Activated CD8-positive, alpha-beta T cell treated with anti-CD3 and anti-CD28 coated beads for 36 hours (primary cell): ENCODE measurements at places on chromosomes 6 and 20. TPM values are rescaled to one million over a fixed set of nuclear protein-coding genes. Genes with fewer than 3 reads are reported as not detected.

Gene NT5E
- total RNA-seq = 6.7 TPM

Gene ISM1
- 1.4 TPM for total RNA-seq

Gene SCRT2
- not detected for total RNA-seq

Gene STMND1
- total RNA-seq = not detected

Gene SYNDIG1
- not detected for total RNA-seq

Gene SIM1
- not detected for total RNA-seq

Gene MARCKS
- total RNA-seq = 0.47 TPM

Gene CCDC170
- total RNA-seq = not detected

Gene TRIM40
- not detected for total RNA-seq

Gene WFDC12
- not detected for total RNA-seq

Gene OVOL2
- total RNA-seq = not detected

Gene IPCEF1
- total RNA-seq = 23.6 TPM

DNA sequence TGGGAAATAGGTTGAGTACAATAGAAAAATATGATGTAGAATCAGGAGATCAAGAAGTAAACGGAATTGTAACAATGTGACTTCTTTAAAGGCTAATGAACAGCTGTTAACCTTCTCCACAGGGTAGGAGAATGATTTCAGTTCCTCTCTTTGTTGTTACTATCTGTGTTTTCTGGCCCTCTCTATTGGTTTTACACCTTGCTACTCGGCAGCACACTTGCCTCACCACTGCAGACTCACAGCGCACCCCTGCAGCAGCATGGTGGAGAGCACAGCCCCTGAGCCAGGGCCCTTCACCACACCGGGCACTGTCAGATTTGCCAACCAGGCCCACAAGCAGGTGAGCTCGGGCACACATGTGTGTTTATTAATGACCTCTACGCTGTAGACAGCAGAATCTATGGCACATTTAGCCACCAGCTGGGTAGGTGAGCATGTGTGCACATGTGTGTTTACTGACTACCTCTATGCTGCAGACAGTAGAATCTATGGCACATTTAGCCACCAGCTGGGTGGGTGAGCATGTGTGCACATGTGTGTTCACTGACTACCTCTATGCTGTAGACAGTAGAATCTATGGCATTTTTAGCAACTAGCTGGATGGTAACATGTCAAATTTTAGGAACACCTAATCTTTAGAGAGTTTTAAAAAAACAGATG lies 16.8 kb downstream of the SFT2D1 start:
- H3K4me1 ChIP-seq = peaks cover under 1% of the 10 kb centered on the region
- H3K36me3 ChIP-seq = peaks cover 19% of the 10 kb centered on the region
- no peak overlapping the region for H3K27ac ChIP-seq
- no peaks in the 10 kb centered on the region for H3K27me3 ChIP-seq
- no peak for DNase-seq
- no peak overlapping the region for H3K4me3 ChIP-seq

- no peak for DNase-seq
- H3K4me1 ChIP-seq = no peaks in the 10 kb centered on the region
- no peak overlapping the region for H3K27ac ChIP-seq
- no peaks in the 10 kb centered on the region for H3K27me3 ChIP-seq
- no peak overlapping the region for H3K4me3 ChIP-seq
Observed at GRCh38 chr6:117079951-117080350, 185.4 kb upstream of the VGLL2 start.

DNA sequence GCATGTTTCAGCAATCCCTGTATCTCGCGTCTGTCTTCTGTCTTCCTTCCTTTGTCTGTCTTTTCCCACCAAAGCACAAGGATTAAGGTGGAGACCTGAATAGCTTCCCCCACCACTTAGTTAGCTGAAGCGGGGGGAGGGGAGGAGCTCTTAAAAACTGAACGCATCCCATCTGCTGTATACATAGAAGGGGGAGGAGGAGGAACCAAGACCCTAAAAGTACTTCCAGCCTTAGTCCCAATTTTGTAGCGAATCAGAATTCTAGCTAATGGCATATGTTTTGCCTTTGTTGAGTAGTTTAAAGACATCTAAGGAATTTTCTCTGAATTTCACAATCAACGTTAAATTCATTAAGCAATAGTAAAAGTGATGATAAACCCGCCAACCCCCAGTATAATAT lies 47.9 kb downstream of the GNAS start:
- H3K27ac ChIP-seq = peak overlapping the region; percentile 18
- H3K36me3 ChIP-seq = peaks cover 73% of the 10 kb centered on the region
- H3K4me3 ChIP-seq = no peak overlapping the region
- H3K4me1 ChIP-seq = peaks cover 69% of the 10 kb centered on the region
- no peak for DNase-seq

DNA sequence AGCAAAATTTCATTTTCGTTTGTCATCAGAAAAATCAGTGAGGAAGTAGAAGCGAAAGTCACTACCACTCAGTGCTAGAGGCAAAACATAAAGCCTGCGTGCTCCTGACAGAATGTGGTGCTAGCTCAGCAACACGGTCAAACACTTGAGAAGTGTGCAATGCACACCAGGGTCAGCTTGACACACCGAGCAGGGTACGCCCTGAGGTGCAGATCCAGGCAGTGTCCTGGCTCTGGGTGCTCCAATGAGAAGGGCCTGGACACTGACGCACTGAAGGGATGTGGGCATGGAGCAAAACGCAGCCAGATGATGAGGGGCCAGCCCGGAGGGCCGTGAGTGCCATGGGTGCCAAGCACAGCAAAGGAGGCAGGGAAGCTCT lies 5.9 kb downstream of the RNASET2 start:
- H3K27ac ChIP-seq = peak overlapping the region; percentile 79
- peaks cover 56% of the 10 kb centered on the region for H3K4me1 ChIP-seq
- peak overlapping the region; percentile 42 for H3K4me3 ChIP-seq
- DNase-seq = no peak
- peaks cover 56% of the 10 kb centered on the region for H3K36me3 ChIP-seq

- H3K36me3 ChIP-seq = peaks cover 3% of the 10 kb centered on the region
- DNase-seq = no peak
- no peak overlapping the region for H3K4me3 ChIP-seq
- H3K4me1 ChIP-seq = peaks cover 24% of the 10 kb centered on the region
- H3K27me3 ChIP-seq = no peaks in the 10 kb centered on the region
Observed at GRCh38 chr20:10511170-10511508, 76.0 kb downstream of the SLX4IP start.

- no peak overlapping the region for H3K4me3 ChIP-seq
- H3K4me1 ChIP-seq = peaks cover 4% of the 10 kb centered on the region
- no peaks in the 10 kb centered on the region for H3K36me3 ChIP-seq
- H3K27me3 ChIP-seq = peaks cover 23% of the 10 kb centered on the region
Observed at GRCh38 chr6:5093231-5094015, 8.3 kb downstream of the PPP1R3G start.

DNA sequence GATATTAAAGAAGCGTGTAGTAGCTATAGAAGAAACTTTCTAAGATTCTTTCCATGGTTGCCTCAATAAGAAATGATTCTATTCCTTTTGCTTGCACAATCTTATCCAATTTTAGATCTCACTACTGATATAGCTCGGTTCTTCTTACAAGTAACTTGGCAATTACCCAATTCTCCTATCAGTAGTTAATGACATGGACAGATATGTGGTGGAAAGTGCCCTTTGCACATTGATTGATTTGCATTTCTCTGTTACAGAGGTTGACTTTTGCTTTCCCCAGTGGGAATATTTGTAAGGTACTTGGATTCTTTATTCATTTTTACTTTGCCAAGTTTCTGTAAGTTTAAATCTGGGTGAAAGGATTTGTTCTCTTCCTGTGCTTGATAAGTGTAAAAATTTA lies 93.7 kb upstream of the QKI start:
- H3K4me1 ChIP-seq = no peaks in the 10 kb centered on the region
- no peaks in the 10 kb centered on the region for H3K36me3 ChIP-seq
- H3K27ac ChIP-seq = no peak overlapping the region

DNA sequence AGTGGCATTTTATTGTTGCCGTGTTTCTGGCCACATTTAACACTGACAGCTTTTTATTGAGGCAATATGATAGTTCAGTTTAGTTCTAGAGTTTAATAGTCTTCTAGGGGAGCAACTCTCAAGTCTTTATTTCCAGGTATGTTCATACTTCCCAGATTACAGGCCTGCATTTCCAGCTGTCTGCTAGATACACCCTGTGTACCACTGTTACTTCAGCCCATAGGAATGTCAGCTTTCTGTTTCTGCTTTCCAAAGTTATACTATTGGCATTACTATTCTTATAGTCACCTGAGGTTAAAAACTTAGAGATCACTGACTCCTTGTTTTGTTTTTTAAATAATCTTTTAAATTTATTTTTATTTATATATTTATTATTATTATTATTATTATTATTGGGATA lies 7.6 kb downstream of the ZNF451 start:
- DNase-seq = no peak
- H3K36me3 ChIP-seq = peaks cover 55% of the 10 kb centered on the region
- H3K4me1 ChIP-seq = peaks cover 45% of the 10 kb centered on the region
- no peak overlapping the region for H3K4me3 ChIP-seq

- H3K4me1 ChIP-seq = no peaks in the 10 kb centered on the region
- H3K27me3 ChIP-seq = no peaks in the 10 kb centered on the region
- H3K4me3 ChIP-seq = no peak overlapping the region
- H3K27ac ChIP-seq = no peak overlapping the region
- DNase-seq = no peak
Observed at GRCh38 chr6:33985947-33986346, 159.9 kb downstream of the GRM4 start.

DNA sequence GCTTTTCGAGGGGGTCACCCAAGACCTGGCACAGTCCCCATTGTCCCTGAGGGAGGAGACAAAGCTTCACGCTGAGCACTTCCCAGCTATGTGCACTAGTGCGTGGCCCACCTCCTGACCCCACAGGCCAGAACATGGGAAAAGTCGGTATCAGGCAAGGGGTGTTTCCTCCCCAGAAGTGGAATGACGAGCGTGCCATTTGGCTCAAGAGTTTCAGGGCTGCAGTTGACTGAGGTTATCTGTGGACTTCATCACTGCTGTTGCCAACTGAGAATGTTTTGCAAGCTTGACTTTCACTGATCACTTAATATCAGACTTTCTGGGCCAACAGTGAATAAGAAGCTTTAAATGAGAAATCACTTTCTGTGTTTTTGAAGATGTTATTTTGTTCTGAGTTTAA lies 137.0 kb upstream of the AFDN start:
- H3K4me1 ChIP-seq = no peaks in the 10 kb centered on the region
- peaks cover 19% of the 10 kb centered on the region for H3K27me3 ChIP-seq
- no peak overlapping the region for H3K27ac ChIP-seq
- no peaks in the 10 kb centered on the region for H3K36me3 ChIP-seq
- H3K4me3 ChIP-seq = no peak overlapping the region

GRCh38 chr6:135251498-135252441 lies 70.7 kb downstream of the MYB start:
- no peaks in the 10 kb centered on the region for H3K4me1 ChIP-seq
- no peak overlapping the region for H3K4me3 ChIP-seq
- H3K36me3 ChIP-seq = no peaks in the 10 kb centered on the region
- no peaks in the 10 kb centered on the region for H3K27me3 ChIP-seq
- H3K27ac ChIP-seq = no peak overlapping the region

GRCh38 chr6:142925575-142926110 lies 19.3 kb downstream of the HIVEP2 start:
- DNase-seq = peak; percentile 55
- peak overlapping the region; percentile 96 for H3K4me3 ChIP-seq
- peak overlapping the region; percentile 97 for H3K27ac ChIP-seq
- no peaks in the 10 kb centered on the region for H3K27me3 ChIP-seq

DNA sequence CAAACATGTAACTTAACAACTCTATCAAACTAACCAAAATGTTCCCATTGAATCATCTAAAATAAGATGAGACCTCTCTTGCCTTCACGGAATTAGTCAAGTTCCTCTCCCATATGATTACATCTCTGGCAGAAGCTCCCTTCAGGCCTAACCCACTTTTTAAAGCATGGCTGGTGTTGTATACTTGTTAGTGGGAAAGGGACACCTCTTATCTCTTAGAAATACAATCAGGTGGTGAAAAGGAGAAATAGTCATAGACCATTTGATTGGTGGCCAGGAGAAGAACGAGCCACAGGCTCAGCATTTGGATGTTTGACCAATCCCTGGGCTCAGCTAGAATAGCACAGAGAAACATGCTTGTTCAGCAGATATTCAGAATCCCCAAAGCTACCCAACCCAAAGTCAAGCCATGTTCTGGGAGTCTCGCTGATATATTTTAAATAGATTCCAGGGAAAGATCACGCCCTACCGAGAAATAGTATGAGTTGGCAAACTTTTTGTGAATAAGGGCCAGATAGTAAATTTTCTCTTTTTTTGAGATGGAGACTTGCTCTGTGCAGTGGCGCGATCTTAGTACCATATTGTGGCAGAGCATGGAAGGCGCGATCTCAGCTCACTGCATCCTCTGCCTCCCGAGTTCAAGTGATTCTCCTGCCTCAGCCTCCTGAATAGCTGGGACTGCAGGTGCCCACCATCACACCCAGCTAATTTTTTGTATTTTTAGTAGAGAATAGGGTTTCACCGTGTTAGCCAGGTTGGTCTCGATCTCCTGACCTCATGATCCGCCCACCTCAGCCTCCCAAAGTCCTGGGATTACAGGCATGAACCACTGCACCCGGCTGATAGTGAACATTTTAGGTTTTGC lies 126.3 kb upstream of the MYLIP start:
- DNase-seq = no peak
- no peak overlapping the region for H3K27ac ChIP-seq
- peaks cover 9% of the 10 kb centered on the region for H3K27me3 ChIP-seq

- no peak overlapping the region for H3K4me3 ChIP-seq
- no peak for DNase-seq
- peaks cover 4% of the 10 kb centered on the region for H3K27me3 ChIP-seq
- H3K36me3 ChIP-seq = no peaks in the 10 kb centered on the region
Observed at GRCh38 chr6:114169763-114170162, 173.1 kb downstream of the HS3ST5 start.

DNA sequence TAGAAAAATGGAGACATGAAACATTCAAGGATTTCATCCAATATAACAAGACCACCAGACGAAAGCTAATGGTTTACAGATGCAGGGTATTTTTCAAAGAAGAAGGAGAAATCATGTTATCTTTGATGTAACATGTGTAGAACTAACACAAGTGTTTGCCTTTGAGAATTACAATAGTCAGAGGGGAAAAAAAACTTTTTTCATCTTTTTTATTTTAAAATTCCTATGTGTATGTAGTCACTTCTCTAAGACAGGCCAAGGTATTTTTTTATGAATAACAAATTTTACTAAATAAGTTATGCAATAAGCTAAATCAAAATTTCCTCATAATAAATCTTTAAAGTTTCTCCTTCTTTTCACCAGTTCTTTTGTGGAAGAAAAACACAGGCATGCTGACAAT lies 161.4 kb downstream of the PDE7B start:
- no peaks in the 10 kb centered on the region for H3K36me3 ChIP-seq
- H3K4me1 ChIP-seq = no peaks in the 10 kb centered on the region
- DNase-seq = no peak
- peaks cover 6% of the 10 kb centered on the region for H3K27me3 ChIP-seq
- H3K27ac ChIP-seq = no peak overlapping the region

- H3K27ac ChIP-seq = peak overlapping the region; percentile 99
- H3K36me3 ChIP-seq = peaks cover 30% of the 10 kb centered on the region
- H3K27me3 ChIP-seq = no peaks in the 10 kb centered on the region
Observed at GRCh38 chr6:106520711-106521401, 108.4 kb downstream of the RTN4IP1 start.

- no peaks in the 10 kb centered on the region for H3K4me1 ChIP-seq
- no peak overlapping the region for H3K27ac ChIP-seq
- peaks cover 2% of the 10 kb centered on the region for H3K27me3 ChIP-seq
- no peaks in the 10 kb centered on the region for H3K36me3 ChIP-seq
- peak; percentile 59 for DNase-seq
Observed at GRCh38 chr6:95431637-95432228, 145.6 kb upstream of the MANEA start.

GRCh38 chr6:139355172-139355571 lies 19.3 kb downstream of the CITED2 start:
- no peak overlapping the region for H3K27ac ChIP-seq
- peaks cover 4% of the 10 kb centered on the region for H3K4me1 ChIP-seq
- no peaks in the 10 kb centered on the region for H3K36me3 ChIP-seq
- no peak overlapping the region for H3K4me3 ChIP-seq
